ENCODE measurements at places on chromosomes 2 and 18.

DNA sequence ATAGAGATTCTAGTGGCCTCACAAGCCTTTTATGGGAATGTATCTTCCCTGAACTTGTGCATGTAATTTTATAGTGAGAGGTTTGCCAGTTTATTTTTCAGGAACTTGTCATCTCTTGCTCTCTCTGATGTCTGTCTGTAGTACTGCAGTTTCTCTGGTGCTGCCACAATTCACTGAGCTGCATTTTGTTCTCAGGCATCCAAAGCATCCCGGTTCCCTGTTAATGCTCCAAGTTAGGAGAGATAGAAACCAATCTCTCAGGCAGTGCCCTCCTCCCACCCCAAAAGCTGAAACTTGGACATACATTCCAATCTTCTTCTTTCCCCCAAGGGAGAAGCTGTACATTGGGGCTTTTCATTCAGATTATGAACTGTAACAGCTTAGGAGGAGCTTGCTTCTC is 30.1 kb upstream of the GRB14 start:
- no peak for DNase-seq

DNA sequence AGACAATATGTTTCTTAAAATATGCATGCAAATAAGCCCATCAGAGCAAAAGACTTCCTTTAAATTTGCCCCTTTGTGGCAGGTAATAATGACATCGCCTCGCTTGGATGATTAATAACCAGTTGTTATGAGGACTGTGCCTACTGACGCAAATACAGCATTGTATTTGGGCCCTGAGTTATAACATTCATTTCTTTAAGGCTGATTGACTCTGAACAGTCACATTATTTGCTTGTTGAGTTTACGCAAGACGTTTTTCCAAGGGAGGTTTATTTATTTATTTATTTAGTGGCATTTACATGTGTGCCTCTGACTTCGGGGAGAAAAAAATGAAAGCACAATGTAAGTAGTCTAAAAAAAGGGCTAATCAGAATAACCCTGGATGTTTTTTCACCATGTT is 88.3 kb downstream of the SLC8A1 start:
- no peak for DNase-seq

DNA sequence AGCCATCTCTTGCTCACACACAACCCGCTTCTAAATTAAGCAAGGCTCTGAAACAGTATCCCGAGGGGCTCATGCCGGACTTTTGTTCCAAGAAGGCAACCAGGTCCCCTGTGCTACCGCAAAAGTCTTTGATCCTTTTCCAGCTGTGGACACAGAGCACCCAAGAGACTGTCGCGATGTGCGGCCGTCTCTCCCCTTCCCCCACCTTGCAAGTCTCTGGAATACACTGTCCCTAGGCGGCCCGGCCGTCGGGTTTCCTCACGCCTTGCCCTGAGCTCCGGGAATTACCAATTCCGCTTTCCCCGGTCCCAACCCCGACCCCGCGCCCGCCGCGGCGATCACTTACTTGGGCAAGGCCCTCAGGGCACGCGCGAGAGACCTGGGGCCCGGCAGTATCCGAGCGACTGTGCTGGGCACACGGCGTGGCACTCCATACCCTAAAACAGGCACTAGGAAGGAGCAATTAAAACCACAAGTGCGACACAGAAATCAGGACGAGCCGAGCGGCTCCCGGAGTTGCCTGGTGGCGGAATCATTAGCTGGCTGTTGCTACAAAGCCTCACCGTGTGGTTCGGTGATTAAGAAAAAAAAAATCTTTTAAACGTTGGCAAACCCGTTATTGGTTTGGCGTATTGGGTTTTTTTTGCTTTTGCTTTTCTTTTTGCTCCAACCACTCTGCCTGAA is 2.2 kb upstream of the DLX1 start:
- no peak for DNase-seq

DNA sequence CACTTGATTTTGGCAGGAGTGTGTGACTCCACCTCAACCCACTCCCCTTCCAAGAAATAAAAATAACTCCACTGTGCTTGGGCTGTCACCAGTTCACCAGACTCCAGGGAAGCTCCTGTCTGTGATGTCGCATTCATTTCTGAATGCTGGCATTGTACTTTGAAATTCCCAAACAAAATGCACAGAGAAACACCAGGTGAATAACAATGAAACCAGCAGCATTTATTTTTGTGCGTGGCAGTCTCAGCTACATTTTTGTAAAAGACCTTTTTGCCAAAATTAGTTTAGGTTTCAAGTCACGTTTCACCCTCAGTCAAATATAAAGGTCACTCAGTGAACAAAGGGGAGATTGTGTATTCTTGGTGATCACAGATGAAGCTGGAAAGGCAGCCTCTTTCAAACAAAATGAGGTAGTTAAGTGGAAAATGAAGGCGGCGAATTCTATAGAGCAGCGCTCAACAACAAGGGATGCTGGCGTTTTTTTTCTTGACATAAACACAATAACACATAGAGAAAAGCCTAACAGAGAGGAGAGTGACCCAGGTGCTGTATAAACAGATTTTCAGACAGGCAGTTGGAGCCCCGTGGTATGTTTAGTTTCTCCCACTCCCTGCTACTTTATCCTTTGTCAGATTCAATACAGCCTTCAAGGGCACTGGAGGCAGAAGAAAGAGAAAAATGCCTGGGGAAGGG is 210.3 kb upstream of the GCFC2 start:
- no peak for DNase-seq

DNA sequence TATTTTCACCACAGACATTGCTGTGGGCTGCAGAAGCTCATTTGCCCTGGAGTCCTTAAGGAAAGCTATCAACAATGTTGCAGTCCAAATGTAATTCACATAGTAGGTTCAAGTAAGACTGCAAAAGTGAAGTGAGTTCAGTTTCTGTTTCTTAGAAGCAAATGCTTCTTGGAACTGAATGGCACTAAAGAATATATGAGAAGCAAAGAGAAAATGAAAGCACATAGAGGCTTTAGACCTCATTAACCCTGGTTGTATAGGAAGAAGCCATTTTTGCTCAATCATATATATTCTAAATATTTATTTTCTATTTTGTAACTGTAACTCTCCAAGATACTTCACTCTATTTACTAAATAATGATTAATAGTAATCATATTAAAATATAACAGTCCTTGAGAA is 292.0 kb downstream of the ZNF804A start:
- no peak for DNase-seq

DNA sequence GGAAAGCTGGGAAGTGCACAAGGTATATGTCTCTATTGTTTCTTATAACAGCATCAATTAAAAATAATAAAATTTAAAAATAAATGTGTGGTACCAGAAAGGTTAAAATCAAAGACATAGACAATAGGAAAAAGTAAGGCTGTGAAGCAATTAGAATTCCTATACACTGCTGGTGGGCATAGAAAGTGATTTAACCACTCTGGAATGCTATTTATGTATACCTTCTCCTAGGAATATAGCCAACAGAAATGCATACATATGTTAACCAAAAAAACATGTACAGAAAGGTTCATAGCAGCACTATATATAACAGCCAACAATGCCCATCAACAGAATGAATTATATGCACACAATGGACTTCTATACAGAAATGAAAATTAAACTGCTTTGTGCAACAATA is 43.0 kb downstream of the WDSUB1 start:
- DNase-seq = no peak

GRCh38 chr18:22817844-22818243 is 115.3 kb upstream of the RBBP8 start:
- DNase-seq = no peak

- DNase-seq = no peak
Measured at GRCh38 chr18:23635283-23636070, 27.2 kb downstream of the ANKRD29 start.

DNA sequence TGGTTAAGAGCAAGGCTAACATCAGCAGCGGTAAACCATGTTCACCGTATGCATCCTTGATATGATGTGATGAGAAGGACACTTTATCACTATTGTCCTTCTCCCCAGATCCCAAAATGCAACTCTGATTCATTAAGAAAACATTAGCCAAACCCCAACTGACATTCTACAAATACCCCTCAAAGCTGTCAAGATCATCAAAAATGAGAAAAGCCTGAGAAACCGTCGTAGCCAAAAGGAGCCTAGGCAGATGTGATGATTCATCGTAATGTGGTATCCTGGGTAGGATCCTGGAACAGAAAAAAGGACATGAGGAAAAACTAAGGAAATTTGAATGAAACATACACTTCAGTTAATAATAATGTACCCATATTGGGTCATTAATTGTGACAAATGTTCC is 67.3 kb upstream of the ST6GAL2 start:
- no peak for DNase-seq

DNA sequence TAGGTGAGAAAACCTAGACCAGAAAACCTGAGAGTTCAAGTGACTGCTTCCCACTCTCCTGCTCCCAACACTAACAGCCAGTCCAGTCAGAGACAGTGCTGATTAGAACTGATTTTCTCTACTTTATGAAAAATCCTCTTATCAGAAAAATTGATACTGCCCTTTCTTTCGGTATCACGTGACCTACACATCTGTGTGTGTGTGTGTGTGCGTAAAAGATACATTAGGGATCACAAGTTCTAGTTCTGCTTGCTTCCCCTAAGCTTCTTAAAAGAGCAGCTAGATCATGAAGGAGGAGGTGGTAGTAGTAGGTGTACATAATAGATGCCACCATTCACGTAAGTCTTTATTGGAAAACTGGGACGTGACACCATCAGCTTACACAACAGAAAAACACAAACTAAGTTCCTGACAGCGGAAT is 1.5 kb downstream of the ARL5A start:
- DNase-seq = no peak

- DNase-seq = no peak
Measured at GRCh38 chr2:7997279-7997678, 684.6 kb upstream of the ID2 start.

DNA sequence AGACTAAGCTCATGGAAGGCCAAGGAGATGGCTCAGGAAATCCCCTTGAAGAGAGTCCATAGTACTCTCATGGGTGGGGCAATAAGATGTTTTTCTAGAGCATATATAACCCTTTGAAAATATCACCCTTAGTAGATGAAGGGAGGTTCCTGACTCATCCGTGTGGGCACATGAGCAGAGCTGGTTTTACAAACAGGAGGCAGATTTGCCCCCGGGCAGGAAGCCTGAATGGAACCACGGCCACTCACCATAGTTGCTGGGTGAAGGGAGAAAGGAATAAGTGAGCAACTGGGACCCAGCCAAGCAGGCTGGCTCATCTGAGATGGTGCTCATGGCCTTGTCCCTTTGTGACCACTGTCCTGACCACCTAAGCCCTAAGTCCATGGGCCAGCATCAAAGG is 29.0 kb upstream of the MAPRE3 start:
- no peak for DNase-seq

- no peak for DNase-seq
Measured at GRCh38 chr2:157059036-157059435, 198.5 kb upstream of the GALNT5 start.

DNA sequence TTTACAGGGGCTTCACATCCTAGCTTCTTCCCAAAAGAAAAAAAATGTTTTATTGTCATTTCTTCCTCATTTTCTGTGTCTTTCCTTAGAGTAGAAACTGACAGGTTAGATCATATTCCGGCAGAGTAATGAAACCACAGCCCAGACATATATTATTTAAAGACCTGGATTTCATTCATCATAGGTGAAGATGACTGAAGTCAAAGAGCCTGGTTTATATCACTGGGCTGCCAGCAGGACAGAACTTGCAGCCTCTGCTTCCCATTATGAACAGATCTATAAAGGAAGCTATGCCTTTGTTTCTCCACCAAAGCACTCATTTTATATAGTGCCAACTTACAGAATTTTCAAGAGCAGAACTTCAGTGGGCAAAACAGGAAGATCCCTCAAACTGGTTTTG is 137.9 kb downstream of the METTL4 start:
- DNase-seq = no peak

DNA sequence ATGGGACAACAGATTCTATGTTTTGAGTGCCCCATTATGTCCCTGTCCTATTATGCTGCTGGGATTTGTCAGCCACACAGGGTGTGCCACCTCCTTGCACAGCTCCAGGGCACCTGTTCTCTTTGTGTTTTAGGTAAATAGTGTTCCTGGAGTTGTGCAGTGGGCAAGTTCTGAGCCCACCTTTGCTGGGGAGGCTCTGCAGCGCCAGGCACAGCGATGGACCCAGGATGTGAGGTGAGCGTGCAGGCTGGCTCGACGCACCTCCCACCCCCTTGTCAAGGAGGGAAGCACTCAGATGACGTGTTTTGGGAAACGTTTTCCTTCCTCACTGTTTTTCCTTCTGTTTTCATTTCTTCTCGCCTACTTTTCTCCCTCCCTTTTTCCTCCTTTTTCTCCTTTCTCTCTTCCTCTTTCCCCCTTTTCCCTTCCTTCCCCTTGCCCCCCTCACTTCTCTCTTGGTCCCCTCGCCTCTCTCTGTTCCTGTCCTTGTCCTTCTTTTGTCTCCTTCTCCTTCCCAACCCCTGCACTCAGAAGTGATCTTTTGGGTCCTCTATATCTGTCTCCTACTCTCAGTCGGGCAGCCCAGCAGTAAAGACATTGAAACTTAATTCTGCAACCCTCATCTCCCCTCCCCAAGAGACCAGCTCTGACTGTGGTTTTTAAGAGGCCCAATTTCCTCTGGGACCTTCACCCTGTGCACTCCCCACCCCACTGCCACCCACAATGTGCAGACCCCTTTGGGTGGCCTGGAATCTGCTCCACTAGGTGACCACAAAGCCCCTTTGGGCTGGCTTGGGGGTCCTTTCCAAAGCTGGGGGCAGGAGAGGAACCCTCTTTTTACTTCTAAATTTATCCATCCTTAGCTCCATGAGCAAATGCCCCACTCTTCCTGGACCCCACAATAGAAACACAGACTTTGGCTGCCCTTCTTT is 104.0 kb downstream of the MCFD2 start:
- no peak for DNase-seq

GRCh38 chr2:158217593-158217992 is 115.9 kb downstream of the UPP2 start:
- DNase-seq = no peak

- no peak for DNase-seq
Measured at GRCh38 chr2:164846276-164846675, 4.7 kb upstream of the COBLL1 start.

DNA sequence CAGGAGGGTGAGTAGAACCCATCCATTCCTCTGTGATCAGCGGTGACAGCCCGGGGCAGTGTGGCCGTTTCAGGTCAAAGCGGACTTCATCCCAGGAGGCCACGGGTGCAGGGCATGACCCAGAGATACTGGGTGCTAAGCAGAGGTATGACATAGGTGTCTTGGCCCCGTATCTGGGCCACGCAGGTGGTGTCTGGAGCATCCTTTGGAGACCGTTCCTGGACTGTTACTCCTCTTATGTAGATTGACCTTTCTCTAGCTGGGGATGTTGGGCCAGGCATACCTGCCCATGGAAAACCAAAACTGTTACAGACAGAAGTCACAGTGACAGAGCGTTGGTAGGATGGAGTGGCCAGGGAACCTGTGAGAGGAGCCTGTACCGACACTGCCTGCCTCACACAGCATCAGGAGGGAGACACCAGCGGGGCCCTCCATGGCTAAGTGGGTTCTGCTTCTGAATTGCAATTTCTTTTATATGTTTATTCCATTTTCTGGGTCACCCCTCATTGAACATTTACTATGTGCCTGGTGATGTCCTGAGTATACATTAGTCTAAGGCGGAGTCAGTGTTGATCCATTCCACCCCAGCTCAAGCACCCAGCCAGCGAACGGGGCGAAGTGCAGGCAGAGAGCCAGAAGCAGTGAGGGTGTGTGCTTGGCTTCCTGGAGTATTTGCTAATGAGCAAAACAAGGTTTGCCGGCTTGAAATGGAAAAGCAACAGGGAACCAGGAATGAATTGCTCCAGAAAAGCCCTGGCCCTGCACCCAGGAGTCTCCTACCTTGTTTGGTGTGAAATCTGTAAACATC is 141.7 kb downstream of the SH3RF3 start:
- no peak for DNase-seq
